CD4-positive, alpha-beta T cell treated with Interleukin-6 for 4 hours (primary cell): ENCODE measurements at places on chromosomes 7 and 10.
A peak's percentile ranks its signal among the peaks of the same experiment; 100 is the strongest.

DNA sequence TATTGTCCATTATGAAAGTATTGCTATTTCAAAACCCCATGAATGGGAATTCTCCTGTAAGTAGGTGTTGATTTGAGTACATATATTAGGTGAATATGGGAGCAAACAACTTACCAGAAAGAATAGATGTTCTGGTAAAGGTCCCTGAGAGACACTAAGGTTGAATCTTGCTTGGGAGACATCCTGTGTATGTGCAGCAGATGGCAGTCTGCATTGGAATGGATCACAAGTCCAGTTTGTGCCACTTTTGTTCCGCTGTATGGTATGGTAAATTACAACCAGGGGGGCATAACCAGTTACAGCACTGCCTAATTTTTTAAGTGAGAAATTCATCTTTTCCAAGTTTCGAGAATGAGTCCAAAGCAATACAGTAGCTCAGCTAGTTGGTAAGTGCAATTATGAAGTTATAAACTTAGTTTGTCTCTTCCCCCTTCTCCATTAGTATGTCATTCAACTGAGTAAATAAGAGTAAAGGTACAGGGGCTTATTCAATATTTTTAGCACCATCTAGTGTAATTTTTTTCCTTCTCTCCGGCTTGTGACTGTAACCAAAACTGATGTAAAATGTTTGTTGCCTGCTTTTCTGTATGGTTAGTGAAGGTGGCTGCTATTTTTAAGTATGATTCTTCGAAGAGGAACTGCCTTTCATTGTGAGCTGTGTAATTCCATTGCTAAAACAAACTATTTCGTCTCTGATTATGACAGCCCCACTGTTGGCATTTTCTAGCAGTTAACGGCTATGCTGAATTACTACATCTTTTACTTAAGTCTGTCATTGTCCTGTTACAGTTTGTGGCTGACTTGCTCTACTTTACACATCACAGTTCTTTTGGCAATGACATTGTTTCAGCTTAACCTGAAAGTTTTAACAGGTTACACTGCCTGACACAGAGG is 2.8 kb downstream of the MCU start:
- DNase-seq = peak; percentile 9

GRCh38 chr10:126242397-126243260 is 145.6 kb downstream of the ADAM12 start:
- no peak for DNase-seq

GRCh38 chr10:79145517-79146470 is 77.0 kb downstream of the ZMIZ1 start:
- DNase-seq = no peak

GRCh38 chr7:33339074-33339790 is 209.9 kb downstream of the BBS9 start:
- DNase-seq = no peak

DNA sequence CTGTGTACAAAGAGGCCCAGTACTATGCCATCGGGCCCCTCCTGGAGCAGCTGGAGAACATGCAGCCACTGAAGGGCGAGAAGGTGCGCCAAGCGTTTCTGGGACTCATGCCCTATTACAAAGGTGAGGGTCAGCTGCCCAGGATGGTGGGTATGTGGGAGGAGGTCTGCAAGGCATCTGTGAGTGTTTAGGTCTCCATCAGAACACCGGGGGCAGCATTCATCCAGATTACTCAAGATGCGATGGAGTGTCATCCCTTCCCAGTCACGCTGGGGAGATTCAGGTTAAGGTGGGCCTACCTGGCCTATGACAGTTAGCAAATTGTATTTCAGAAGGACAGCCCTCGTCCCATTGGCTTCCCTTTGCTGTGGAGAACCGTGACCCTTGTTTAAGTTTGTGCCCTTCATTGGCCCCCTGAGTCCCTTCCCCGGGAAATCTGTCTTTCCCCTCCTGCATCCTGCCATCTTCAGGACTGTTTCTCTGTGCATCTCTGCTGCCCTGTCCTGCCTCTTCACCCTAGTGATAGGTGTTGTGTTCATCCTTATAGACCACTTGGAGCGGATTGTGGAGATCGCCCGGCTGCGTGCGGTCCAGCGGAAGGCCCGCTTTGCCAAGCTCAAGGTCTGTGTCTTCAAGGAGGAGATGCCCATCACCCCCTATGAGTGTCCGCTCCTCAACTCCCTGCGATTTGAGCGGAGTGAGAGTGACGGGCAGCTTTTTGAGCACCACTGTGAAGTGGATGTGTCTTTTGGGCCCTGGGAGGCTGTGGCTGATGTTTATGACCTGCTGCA is 9.8 kb downstream of the KCTD7 start:
- no peak for DNase-seq

DNA sequence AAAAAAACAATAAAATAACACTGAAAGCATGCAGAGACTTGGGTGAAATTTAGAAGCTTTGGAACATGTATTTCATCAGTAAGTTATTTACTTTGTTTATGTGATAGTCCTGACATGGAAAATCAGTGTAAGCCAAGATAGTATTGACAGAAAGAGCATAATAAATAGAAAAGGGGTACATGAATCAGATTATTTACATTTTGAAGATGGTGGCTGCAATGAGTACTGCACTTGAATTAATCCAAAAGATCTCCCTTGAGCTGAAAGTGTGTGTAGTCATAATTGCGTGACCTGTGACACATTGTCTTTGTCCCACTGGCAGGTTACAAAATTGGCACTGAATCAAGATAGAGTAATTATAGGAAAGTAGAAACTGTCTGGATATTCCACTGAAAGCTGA is 562.9 kb downstream of the GFRA1 start:
- no peak for DNase-seq

DNA sequence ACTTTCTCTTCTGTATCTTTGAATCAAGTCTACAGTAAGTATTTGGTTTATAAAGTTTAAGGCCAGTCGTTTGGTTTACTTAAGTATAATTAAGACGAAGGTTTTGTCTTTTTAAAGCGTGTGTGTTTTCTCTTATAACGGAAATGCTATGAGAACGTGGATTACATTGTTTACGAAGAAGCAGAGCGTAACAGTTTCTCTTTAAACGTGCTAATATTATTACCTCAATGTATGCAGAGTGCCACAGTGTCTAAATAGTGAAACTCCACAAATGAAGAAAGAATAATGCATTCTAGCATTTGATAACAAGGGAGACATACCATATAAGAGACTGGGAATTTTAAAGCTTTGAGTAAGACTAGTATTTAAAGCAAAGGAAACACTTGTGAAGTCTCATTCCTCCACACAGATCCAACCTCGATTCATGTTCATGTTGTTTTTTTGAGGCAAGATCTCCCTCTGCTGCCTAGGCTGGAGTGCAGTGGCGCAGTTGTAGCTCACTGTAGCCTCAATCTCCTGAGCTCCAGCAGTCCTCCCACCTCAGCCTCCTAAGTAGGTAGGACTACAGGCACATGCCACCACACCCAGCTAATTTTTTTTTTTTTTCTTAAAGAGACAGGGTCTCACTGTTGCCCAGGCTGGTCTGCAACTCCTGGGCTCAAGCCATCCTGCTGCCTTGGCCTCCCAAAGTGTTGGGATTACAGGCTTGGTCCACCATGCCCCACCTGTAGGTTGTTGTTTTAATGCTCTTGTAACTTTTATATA is 75.1 kb downstream of the ANKRD61 start:
- DNase-seq = peak; percentile 55

- no peak for DNase-seq
These were observed 115.1 kb downstream of the TNS3 start for GRCh38 chr7:47466832-47467231.

- no peak for DNase-seq
These were observed 18.3 kb upstream of the LRGUK start for GRCh38 chr7:134108802-134109201.

GRCh38 chr7:114722562-114722961 is 199.3 kb upstream of the MDFIC start:
- DNase-seq = no peak

- no peak for DNase-seq
These were observed 285.4 kb downstream of the SNX13 start for GRCh38 chr7:17654940-17655339.

- DNase-seq = no peak
These were observed 65.1 kb downstream of the ZRANB1 start for GRCh38 chr10:125006921-125007426.

GRCh38 chr10:118254654-118255053 is 87.5 kb downstream of the FAM204A start:
- DNase-seq = no peak

- DNase-seq = no peak
These were observed 97.0 kb upstream of the PFKP start for GRCh38 chr10:2970190-2970823.

DNA sequence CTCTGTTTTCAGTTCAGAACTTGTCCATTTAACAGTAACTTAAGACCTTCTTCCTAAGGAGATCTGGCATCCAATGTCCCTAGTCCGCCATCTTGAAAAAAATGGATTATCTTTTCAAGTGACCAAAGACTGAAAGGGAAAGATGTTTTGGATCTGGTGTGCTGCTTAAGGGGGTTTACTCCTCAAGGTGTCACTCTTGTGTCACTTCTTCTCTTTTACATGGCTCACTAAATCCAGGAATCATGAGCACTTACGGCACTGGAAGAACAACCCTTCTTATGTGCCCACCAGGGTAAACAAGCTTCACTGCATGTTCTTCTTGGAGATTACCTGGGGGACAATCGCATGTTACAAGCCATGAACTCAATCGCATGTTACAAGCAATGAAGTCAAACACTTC is 43.7 kb downstream of the ANXA8 start:
- no peak for DNase-seq

- no peak for DNase-seq
These were observed 388.3 kb downstream of the KIF20B start for GRCh38 chr10:90089719-90090118.

DNA sequence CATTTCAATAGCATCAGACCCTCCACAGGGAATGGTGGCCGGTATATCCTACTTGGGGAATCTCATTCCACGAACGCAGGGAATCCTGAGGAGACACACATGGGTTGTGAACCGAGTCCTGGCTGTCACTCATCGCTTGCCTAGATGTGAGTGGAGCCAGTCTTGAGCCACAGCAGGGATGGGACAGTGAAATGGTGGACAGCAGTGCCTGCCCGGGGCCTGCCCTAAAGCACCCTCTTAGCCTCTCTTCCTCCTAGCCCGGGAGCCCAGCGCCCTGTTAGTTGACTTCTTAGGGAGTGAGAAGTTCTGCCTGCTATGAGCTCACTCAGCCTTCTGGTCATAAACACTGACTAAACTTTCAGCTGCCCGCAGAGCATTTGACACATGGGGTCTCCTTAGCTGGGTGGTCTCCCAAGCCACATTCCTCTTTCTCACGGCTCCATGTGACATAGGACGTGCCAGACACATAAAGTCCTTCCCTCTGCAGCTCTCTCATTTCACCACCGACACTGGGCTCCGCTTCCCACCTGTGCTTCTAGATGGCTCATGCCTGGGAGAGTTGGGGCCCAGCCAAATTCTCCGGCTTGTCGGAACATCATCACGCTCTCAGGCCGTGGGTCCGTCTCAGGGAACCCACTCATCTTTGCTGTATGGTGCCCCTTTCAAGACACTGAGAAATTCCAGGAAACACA is 60.9 kb downstream of the TCERG1L start:
- no peak for DNase-seq

DNA sequence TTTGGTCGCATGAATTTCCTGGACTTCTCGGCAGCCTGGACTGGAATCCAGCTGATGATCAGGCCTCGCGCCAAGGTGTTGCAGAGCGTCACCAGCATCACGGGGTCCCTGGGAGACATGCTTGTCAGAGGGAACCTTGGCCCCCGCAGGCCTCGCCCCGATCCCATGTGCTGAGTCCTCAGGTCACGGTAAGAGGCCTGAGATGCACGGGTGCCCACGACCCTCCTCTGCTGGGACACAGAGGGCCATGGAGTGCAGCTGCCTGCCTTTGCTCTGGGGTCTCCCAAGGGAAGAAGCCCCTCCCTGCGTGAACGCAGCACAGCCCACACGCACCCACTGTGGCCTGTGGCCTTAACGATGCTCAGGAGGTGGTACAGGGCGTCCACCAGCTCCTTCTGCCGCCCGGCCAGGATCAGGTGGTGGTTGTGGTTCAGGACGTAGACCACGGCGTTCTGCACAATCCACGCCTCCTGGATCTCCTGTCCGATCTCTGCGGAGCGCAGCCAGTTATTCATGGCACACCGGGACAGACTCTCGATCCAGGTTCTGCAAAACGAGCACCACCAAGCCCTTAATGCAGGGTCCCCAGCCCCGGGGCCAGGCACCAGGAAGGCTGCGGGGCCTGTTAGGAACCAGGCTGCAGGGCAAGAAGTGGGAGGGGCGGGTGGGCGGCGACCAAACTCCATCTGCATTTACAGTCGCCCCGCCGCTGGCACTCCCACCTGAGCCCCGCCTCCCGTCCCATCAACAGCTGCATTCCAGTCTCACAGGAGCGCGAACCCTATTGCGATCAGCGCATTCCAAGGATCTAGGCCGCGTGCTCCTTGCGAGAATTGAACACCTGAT is 29.4 kb downstream of the CFAP46 start:
- DNase-seq = no peak

DNA sequence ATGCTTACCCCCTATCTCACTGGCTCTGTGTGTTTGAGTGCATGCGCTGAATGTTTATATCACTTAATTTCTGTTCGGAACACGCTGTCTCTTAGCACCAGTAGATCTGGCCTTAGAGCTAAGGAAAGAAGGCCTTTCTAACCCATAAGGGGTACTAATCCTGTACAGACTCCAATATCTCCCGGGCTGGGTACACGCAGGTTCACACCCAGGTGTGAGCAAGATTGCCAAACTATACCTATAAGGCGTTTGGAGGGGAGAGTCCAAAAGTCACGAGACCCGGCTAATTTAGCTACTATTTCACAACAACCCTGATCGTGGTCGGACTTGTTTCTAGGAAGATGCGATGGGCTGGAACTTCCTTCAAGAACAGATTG is 727 bp upstream of the PDSS1 start:
- no peak for DNase-seq

DNA sequence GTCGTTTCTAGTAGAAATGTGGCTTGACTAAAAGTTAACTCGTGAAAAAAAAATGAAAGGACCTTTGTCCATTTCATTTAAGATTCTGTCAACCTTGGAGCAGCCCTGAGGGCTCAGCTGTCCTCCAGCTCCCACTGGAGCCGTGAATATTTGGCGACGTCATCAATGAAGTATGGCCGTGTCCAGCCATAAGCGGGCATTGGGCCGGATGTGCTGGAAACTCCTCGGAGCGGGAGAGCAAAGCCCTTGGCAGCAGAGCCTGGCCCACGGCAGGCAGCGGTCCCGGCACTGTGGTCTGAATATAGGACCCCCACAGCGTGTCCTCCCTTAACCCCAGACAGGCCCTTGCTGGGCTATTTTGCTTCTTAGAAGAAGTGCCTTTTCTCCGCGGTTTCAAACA is 50.0 kb downstream of the JAKMIP3 start:
- no peak for DNase-seq

- no peak for DNase-seq
These were observed 82.2 kb downstream of the FAM107B start for GRCh38 chr10:14692344-14693076.

- DNase-seq = no peak
These were observed 67.1 kb downstream of the ABCC2 start for GRCh38 chr10:99849536-99849935.

DNA sequence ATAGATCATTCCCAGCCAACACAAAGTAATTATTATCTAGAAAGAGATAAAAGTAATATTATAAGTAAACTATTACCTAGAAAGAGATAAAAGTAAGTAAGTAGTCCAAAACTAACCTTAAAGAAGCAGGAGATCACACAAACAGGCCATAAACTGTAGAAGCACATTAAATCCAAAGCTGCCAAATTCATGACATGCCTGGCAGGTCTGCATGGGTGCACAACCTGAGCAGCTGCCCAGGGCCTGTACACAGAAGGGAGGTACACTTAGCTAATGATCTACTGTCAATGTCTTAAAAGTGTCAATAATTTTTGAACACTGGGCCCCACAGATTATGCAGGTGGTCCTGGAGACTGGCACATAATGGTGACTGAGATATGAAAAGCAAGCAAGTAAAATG is 196.5 kb downstream of the GRM8 start:
- no peak for DNase-seq
